ENCODE measurements at places on chromosomes 16 and 17.

DNA sequence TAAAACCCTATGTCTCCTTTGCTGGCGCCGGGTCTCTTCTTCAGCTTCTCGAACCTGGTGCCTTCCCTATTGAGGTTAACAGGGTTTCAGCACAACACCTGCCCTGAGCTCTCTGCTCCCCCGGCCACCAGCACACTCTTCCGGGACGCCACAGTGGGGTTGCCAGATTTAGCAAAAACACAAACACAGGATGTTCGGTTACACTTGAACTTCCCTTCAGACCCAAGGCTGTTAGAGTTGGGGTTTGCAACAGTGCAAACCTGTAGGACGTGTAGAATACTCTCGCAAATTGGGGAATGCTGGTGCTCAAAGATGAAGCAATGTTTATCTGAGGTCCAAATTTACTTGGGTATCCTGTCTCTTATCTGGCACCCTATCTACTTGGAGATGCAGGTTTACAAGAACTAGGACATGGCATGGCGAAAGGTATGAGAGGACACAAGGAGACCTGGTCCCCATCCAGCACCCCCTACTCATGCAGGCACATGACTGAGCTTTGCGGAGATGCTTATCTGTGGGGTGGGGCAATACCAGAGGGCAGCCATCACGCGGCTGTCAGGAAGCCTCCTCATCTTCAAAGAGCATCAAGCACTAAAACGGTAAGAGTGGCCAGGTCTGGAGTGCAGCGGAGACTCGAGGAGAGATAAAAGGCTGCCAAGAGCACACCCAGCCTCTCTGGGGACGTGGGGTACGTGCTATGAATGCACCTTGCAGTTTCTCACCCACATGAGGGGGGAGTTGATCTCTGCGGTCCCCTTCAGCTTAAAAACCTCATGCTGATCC is 52.8 kb downstream of the SDK2 start:
- no peak for DNase-seq

DNA sequence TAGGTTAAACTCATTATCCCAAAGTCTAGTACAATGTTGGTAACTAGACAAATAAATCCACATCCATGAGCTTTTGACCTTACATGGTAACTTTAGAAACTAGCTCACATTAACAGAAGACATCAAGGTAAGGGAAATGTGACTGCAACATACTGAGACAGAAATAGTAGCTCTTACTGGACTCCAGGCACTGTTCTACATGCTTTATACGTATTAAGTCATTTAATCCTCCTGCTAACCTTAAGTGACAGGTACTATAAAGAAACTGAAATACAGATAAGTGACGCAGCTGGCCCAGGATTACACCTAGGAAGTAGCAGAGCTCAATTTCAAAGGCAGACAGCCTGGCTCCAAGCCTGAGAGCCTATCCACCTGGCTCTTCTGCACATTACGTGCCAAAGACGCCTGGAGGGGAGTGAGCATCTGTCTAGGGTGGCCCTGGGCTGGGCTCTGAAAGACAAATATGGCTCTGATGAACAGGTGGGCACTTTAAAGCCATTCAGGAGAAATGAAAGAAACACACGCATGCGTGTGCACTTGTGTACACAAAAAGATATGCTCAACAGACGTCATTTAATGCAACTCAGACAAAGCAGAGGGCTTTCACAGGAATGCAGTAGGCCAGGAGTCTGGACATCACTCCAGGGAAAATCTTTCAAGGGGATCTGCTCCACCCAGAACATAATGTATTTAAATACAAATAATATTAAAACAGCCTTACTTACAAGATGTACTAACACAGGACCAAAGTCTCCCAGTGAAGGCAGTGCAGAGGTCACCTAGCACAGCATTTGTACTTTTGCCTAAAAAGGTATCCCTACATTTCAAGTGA is 4.4 kb downstream of the ZC3H7A start:
- no peak for DNase-seq

DNA sequence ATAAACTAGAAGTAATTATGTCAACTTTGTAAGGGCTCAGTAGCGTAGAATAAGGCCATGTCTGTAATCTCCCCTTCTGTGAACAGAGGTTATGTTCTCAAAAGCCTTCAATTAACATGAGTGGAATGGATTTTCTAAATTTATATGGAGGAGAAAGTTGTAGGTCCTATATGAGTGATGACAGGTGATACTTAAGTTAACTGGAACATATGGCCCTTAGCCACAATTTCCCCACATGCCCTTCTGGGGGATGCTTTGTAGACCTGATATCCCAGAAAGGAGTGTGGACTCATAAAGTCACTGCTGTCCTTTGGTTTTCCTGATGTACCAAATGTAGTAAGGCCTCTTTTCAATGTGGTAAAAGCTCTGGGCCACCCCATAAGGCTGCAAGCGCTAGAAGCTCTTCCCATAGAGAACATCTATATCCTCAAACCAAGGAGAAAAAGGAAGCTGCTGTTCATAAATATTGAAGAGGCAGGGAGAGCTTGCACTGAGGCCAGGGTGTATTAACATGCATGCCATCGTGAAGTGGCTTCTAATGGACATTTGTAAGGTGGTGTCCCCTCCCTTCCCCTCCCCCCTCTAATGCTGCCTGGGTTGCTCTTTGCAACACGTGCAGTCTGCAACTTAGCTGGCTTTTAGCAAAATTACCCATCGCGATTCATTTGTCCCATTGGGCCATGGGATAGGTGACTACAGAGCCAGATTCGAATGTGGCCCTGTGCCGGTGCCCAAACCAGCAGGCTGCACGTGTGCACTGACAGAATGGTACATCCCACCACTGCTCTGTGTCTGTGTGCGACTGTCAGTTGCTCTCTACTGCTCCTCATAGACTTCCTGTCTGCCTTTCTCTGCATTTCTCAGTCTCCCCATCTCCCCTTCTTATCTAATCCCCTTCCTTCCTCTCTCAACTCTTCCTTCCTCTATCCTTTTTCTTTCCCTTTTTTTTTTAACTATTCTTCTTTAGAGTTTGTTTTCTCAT is 269.0 kb downstream of the WWOX start:
- no peak for DNase-seq

DNA sequence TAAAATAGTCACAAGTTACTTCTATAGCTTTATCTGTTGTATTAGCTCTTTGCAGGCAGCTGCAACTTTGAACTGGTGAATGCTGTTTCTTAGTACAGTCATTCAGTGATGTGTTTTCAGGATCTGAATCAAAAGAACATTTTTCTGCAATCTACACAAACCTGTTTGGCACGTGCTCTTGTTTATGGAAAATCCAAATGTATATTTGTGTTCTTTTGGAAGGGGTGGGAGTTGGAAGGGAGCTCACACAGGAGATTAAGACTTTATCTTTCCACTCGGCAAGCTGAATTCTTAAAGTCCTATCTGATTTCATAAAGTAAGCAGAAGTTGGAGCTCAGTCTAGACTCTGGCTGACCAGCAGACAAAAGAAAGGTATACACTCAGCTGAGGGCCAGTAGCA is 300.2 kb downstream of the MAP2K6 start:
- DNase-seq, result no peak
